ENCODE measurements at places on chromosomes 3 and 15.

DNA sequence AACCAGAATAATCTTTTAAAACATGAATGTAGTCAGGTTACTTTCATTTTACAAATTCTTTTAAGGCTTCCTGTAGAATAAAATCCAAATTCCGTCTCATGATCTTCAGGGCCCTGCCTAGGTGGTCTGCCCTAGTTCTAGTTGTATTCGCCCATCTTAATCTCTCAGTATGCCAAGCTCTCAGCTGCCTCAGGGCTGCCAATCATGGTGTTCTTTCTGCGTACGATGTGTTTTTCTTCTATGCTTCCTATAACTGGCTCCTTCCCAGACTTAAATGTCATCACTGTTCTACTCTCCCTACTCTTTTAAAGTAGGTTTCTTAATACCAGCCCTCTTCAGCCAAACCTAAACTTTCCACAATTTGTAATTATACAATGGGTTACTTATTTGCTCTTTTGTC lies 107.4 kb downstream of the GREM1 start:
- no peak for DNase-seq

DNA sequence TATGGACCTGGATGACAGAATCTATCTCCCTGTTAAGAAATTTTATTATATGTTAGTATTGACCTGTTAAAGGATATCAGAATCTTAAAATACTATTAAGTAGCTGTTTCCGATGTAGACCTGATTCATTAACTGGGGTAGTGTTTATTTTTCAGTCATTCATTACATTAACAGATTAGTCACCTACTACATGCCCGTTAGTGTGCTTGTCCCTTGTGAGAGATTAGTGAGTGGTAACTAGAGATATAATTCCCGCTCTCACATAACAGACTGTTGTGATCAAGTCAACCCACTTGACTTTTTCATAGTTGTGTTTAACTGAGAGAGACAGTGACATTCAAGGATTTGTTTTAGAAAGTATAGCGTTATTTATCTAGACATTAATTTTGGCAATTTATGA lies 166.8 kb downstream of the TCF12 start:
- no peak for DNase-seq

DNA sequence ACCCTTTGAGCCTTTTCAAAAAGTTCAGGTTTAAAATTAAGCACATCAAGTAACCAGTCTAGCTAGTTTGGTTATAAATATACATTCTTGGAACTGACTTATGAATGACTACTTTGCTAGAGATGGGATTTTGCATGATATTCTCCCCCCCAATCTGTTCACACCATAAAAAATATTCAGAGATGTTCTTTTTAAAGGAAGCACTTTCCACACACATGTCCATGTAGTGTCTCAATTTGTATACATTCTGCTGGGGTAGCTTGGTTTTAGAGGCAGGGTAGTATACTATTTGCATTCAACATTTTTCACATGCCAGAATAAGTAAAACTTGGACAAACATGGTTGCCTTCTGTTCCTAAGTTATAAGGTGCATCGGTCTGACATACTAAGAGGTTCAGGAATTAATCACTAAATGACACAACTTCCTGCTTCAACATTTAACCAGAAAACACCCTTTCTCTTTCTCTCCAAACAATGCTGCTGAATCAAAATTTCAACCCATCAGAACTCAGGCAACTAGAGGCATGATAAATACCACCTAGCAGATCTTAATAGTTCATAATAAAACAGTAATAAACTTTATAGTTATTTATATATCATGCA lies 57.0 kb downstream of the SUMF1 start:
- no peak for DNase-seq

DNA sequence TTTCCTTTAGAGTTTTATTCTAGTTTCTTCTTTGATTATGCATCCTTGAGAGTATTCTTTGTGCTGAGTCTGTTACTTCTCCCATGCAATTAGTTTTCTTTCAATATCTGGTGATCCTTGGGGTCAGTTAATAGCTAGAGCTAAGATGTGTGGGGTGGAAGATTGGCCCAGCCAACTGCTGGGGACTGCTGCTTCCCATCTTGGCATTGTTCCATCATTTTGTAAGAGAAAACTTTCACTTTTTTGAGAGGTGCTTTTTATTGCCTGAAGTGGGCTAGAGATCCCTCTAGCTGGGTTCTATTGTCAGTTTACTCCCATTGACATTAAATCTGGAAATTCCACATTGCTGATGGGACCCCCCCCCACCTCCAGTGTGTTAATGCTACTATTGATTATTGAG lies 15.4 kb downstream of the BCL2L10 start:
- DNase-seq, result no peak

DNA sequence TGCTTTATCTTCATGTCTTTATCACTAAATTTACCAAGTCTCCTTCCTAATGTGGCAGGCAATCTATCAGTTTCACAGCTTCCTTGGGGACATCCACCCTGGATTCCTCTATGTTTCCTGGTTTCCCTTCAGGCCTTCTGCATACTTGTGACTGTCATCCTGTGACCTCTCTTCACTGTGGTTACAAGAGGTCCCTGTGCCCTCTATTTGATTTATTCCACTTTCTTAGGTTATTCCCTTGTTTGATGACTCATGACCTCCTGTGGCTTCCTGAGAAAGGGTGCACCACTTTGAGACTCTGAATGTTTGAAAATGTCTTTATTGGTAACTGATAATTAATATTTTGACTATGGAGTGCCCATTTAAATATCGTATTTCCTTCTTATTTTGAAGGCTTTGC lies 60.5 kb upstream of the KY start:
- DNase-seq, result no peak

DNA sequence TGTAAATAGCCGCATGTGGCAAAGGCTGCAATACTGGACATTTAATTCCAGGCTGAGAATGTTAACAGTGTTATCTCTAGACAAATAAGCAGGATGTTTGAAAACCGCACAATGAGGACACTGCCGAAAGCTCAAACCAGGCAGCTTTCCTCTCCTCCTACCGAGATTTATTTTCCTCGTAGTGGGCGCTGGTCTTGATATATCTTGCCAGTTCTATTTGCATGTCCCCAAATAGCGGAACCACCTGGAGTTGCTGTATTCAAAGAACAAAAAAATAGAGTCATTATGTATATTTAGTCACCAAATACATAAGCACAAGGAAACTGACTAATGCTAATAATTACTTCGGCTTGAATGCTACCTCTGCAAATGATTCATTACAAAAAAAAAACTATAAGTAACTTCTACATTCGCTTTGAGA lies 46.5 kb downstream of the CYFIP1 start:
- no peak for DNase-seq

- DNase-seq, result no peak
These were observed 70.9 kb upstream of the ST8SIA2 start for GRCh38 chr15:92322566-92323355.

DNA sequence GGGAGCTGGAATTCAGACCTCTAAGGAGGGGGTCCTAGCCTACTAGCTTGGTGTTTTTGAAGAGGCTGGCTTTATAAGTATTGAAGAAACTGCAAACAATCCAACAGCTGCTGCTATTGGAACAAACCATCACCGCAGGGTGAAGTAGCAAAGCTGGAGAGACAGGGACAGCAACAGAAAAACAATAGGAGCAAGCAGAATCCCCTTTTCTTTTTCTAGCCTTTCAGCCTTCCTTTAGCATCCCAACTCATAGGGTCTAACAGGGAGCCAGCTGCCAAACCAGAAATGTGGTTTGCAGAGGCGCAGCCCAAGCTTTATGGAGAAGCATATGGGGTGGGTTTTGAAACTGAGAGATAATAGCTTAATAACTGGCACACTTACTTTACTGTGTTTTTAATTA lies 106.2 kb upstream of the CHMP2B start:
- DNase-seq, result peak; percentile 50

GRCh38 chr15:100116416-100117190 lies 225.2 kb downstream of the ADAMTS17 start:
- DNase-seq, result no peak

DNA sequence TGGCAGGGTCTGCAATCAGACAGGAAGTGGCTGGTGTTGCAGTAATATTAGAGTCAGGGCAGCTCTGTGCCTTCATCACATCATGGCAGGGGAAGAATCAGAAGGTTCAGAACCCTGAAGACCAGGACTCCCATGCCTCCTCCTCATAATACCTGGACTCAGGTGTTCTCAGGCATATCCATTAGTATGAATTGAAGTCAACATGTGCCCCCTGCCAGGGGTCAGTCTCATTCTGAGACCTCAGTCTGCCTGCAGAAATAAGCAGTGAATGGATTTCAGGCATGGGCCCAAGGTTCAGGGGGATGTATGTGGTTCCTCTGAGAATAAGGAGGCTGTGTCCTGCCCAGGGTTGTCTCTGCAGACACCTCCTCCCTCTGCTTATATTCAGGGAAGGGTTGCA lies 74.2 kb downstream of the SPSB4 start:
- peak; percentile 29 for DNase-seq

DNA sequence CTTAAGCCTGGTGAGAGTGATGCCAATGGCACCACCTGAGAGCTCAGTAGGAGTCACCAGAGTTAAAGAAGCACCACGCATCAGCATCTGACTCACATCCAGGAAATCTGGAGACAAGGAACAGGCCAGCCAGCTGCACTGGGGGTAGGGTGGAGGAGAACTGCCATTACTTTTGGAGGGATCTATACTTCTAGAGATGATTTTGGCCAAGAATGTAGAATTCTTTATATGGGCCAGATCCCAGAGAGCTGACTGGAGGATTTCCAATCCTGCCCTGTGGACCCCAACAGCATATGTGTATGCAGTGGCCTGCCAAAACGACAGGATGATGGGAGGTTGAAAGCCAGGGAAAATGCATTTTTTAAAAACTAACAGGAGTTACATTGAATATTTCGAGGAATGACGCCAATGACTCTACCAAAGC lies 29.8 kb downstream of the CCR3 start:
- no peak for DNase-seq

GRCh38 chr3:147197739-147198138 lies 208.6 kb downstream of the ZIC4 start:
- DNase-seq, result no peak

DNA sequence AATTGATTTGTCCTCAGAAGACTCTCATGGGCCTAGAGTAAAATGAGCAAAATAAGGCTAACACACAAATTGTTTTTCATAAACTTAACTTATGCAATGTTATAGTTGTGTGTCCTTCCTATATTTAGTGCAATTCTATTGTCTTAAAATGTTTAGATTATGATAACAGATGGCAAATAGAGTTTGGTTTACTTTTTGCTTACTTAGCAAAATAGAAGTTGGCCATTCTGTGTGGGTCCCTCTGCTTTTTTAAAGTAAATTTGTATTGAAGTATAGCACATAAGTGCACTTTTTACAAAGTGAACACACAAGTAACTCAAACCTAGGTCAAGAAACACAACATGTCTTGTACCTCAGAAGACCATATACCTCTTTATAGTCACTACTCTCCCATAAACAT lies 150.6 kb upstream of the RARB start:
- DNase-seq, result no peak

- DNase-seq, result no peak
These were observed 154.8 kb downstream of the PLCL2 start for GRCh38 chr3:17039594-17039993.

- no peak for DNase-seq
These were observed 80.6 kb downstream of the LSM3 start for GRCh38 chr3:14258906-14259904.

- DNase-seq, result no peak
These were observed 140.0 kb upstream of the UBE2E1 start for GRCh38 chr3:23665741-23666140.

- DNase-seq, result no peak
These were observed 487.2 kb downstream of the CNTN3 start for GRCh38 chr3:74127256-74127655.

- DNase-seq, result no peak
These were observed 36.3 kb upstream of the DCLK3 start for GRCh38 chr3:36800533-36801116.

- DNase-seq, result peak; percentile 76
These were observed 6.1 kb downstream of the BCL6 start for GRCh38 chr3:187739094-187739560.

DNA sequence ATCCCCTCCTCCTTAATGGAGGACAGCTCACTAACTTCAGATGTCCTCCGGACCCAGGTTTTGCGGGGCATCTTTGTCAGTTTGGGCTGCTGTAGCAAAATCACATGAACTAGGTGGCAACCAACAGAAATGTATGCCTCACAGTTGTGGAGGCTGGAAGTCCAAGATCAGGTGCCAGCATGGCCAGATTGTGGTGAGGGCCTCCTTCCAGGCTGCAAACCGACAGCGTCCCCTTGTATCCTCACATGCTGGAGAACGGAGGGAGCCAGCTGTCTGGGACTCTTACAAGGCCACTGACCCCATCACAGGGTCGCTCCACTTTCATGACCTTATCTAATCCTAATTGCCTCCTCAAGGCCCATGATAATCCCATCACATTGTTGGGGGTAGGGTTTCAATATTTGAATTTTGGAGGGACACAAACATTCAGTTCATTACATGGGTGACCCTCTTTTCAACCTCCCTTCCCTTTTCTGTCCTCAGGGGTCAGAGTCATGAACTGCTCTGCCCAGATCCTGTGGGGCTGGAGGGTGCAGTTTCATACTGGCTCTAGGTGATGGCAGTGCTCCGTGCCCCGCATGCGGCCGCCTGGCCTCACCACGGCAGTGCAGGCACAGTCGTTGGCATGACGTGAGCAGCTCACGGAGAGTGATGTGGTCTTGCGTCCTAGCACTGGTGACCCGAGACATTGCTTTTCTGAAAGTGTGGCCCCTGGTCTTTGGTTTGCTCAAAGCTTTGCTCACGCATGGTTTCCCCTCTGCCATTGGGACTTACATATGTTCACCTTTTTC lies 58.4 kb downstream of the DNASE1L3 start:
- no peak for DNase-seq

GRCh38 chr3:11282250-11283138 lies 10.3 kb downstream of the ATG7 start:
- no peak for DNase-seq

GRCh38 chr3:190281308-190282051 lies 40.8 kb downstream of the CLDN1 start:
- no peak for DNase-seq

DNA sequence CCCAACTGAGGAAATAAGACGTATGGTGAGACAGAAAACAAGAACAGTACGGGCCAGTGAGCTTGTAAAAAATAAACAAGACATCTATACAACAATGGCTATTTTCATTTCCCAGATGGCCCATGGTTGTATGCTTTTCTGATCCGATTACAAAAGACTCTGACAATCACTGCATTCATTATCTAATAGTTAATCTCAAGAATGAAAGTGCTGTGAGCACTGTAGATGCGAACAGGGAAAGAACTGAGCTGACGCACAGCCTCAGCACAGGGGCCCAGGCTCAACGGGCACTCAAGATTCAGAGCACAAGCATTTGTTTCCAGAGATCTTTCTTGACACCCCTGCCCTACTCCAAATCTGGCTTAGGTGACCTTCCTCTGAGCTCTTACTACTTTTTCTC lies 6.9 kb downstream of the MTMR10 start:
- DNase-seq, result no peak
